ENCODE measurements at places on chromosomes 7 and 10.
A peak's percentile ranks its signal among the peaks of the same experiment; 100 is the strongest.

DNA sequence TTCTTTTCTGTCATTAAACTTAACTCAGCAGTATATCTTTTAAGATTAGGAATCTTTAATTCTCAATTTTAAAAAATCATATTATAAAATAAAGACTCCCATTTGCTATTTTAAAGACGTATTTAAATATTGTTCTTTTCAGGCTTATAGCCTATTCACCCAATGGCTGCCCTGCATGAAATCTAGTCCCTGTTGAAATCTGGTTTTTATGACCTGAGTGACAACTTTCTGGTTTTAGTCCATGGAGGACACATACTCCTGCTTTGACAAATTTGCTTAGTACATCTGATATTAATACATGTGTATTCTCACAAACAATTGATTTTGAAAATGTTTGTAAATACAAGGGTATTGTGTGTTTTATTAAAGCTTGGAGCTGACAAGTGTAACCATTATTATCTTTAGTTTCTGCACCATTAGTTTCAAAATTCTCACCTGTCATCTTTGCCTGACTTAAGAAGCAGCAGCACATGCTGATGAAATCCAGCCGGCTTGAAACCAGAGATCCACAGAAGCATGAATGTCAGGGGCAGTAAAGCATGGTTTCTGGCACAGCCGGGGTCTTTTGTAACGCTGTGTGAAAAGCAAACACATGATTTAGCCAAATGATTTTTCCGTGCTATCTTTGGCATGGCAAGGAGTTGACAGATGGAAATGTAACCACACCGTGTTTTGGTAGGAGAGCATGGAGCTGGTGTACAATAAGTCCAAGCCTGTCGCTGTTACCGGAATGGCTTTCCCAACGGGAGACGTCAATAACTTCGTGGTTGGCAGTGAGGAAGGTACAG is 262.8 kb downstream of the DYNC1I1 start:
- DNase-seq, result no peak

DNA sequence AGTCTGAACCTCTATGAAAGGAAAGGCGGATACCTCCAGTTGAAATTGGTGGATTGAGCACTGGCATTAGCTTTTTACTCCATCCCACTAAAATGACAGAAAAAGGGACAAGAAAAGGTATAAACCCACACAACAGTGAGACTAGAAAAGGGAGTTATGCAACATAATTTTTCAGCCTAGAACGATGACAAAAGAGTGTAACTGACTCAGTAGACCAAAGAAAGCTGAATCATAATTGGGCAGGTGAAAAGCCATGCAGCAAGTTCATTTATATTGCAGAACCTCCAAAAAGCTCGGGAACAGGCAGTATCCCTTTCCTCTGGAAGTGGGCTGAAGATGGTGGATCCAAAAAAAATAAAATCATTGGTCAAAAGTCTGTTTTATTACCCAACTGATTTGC is 30.5 kb upstream of the ZCCHC24 start:
- DNase-seq, result no peak

DNA sequence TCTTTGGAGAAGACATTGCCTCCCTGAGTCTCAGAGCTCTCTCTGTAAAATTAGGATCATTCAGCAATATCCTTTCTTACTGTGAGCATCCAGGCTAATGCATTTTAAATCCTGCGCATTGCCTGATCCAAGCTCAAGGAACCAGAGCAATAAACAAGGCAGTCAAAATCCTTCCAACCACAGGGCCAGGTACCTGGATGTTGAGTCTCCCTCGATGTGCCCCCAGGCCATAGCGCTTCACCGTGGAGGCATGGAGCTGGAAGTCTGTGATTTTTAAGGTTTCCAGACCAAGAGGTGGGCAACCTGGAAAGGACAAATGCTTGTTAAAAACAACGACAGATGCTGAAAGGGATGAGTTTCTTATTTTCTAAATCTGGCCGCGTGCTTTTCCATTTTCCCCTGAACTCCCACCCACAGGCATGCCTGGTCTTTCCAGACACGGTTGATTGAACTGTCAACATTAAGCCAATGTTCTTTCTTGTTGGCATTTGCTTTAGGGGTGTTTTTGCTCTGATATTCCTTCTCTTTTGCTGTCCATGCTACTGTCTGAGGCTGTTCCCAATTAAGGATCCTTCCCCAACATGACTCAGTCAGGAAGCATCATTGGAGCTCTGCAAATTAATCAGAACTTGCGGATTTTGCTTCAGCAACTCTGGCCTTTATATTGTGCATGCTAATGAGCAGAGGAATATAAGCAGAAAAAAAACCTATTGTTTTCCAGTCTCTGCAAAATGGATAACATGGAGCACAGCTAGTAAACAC is 29.0 kb downstream of the CPXM2 start:
- peak; percentile 70 for DNase-seq

- DNase-seq, result no peak
Observed at GRCh38 chr10:111954386-111954785, 229.2 kb downstream of the GPAM start.

GRCh38 chr7:77498659-77499379 is 38.3 kb upstream of the PTPN12 start:
- DNase-seq, result no peak

GRCh38 chr10:23606456-23606855 is 167.6 kb downstream of the OTUD1 start:
- DNase-seq, result no peak

DNA sequence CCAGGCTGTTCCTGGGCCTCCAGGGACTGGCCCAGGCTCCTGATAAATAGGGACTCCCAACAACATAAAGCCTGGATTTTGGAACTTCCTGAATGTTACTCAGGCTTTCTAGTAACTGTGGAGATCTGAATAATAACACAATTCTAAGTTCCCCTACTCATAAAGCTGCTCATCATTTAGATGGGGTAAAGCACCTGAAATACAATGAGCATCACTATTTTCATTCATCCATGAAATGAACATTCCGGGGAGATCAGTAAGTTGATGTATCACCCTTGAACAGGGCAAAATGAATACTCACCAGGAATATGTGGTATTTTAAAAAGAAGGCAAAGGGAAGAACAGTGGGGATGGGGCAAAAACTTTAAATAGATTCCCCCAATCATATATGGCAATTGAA is 48.3 kb upstream of the ATRNL1 start:
- no peak for DNase-seq

GRCh38 chr7:6430271-6430940 is 17.3 kb downstream of the DAGLB start:
- peak; percentile 70 for DNase-seq

GRCh38 chr7:22622116-22622785 is 104.7 kb upstream of the IL6 start:
- DNase-seq, result no peak

- no peak for DNase-seq
Observed at GRCh38 chr7:1675036-1675671, 5.1 kb downstream of the ELFN1 start.

- DNase-seq, result peak; percentile 32
Observed at GRCh38 chr7:141700296-141700847, 1.6 kb downstream of the DENND11 start.

DNA sequence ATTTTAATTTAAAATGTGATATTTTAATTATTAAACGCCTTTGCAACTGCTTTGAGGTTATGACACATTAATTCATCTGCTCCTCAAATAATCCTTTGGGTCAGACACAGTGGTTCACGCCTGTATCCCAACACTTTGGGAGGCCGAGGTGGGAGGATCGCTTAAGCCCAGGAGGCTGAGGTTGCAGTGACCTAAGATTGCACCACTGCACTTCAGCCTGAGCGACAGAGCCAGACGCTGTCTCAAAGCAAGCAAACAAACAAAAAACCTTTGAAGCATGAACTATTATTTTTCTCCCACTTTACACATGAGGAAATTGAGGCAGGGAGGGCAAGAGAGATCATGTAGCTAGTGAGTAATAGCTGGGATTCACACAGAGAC is 1.5 kb upstream of the POLD2 start:
- DNase-seq, result no peak

DNA sequence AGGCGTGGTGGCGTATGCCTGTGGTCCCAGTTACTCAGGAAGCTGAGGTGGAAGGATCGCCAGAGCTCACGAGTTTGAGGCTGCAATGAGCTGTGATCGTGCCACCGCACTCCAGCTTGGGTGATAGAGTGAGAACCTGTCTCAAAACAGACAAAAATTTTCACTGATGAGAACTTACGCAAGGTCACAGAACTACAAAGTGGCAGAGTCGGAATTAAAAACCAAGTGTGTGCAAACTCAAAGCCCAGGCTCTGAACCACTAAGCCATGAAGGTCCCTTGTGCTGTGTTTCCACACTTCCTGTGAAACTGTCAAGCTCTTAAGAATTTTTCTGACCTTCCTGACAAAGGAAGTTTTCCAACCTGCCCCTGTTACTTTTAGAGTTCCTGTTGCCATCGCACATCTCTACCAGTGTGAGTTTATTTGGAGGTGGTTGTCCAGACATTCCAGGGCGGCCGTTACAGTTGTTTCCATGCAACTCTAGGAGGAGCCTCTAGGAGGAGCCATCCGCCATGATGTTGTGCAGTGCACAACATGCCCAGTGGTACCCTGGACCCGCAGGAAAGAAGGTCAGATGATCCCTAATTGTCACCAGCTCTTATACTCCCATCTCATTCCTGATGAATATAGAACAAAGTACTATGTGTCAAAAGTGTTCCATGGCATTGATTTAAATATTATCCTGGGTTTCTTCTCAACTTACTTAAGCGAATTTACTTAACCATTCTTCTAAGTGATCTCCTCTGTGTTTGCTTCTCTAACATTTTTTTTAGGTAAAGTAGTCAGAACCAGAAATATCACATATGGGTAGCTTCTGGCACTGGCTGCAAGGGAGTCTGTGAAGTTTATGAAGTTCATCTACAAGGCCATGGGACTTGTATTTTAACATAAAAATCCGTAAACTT is 49.0 kb upstream of the LYZL1 start:
- peak; percentile 35 for DNase-seq

GRCh38 chr10:14583252-14583651 is 191.4 kb downstream of the FAM107B start:
- no peak for DNase-seq

DNA sequence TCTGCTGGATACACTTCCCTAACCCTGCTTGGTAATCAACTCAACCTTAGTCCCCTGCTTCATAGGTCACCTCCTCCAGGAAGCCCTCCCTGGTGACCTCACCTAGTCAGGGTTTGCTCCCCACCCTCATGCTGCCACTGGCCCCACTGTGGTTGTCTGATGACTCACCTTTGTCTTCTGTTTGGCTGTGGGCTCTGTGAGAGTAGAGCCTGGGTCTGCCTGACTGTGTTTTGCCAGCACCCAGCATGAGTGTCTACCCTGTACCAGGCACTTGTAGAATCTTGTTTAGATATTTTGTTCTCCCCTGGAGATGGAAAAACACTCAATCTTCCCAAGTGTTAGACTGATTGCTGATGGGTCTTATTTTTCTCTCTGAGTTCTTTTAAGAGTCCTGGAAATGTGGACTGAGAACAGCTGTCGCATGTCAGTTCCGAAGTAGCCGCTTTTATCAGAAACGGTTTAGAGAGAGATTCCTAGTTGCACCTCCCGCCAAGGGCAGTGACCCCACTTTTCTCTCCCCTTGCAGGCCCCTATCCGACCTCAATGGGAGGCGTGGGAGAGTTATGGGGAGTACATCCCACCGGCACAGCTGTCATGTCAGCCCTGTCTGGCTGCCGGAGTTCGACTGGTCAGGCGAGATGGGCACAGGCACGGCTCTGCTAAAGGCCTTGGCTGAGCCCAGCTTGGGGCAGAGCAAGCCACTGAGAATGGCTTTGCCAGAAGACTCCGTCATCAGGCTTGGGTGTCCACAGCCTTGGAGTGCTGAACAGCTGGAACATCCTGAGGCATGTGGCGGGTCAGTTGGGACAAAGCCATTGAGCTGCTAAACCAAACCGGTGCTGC is 134.3 kb downstream of the GRK5 start:
- DNase-seq, result peak; percentile 61

GRCh38 chr7:75991531-75992082 is 2.8 kb downstream of the TMEM120A start:
- no peak for DNase-seq

DNA sequence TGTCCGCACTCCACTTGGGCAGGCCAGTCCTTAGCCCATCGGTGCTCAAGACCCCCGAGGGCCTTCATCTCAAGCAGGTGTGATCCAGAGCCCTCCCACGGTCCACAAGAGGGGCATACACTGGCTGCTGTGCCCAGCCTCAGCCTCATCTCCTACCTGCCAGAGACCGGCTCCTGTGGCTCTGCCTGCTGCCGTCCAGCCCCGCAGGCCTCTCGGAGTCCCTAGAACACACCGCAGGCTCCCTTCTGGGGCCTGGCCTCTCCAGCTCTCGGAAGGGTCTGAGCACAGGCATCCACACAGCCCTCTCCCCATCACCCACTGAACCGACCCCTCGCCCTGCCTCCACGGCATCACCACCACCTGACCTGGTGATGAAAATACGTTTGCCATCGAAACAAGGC is 147.4 kb downstream of the PRKAG2 start:
- DNase-seq, result no peak

GRCh38 chr10:132632091-132632561 is 94.5 kb downstream of the INPP5A start:
- DNase-seq, result no peak

DNA sequence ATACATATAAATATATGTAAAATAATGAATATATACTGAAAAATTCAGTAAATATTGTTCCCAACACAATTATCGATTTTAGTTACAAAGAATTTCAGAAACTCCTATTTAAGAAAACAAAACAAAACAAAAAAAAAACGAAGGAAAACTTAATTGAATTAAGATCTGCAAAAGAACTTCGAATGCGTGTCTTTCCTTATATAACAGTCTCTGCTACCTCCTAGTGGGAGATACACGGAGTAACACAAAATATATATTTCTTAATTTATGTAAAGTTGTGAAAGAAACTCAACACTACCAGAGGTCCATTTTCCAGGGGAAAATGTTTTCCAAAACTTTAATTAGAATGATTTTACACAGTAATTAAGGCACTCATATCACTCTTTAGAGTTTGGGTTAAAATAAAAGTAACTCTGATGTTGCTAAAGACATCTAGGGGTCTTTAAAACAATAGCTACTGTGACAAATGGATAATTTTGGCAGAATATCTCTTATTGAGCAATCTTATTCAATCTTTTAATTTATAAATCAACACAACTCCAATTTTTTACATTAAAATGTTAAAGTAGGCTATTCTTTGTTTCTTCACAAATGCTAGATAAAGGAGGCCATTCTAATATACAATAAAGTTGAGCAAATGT is 41.6 kb downstream of the NEBL start:
- DNase-seq, result peak; percentile 47

GRCh38 chr10:54900584-54900983 is 99.6 kb upstream of the PCDH15 start:
- no peak for DNase-seq

- DNase-seq, result no peak
Observed at GRCh38 chr7:119271147-119271779, 1001.7 kb upstream of the KCND2 start.

- no peak for DNase-seq
Observed at GRCh38 chr7:112015146-112015545, 191.1 kb downstream of the DOCK4 start.

- DNase-seq, result no peak
Observed at GRCh38 chr7:138245216-138245615, 169.0 kb downstream of the AKR1D1 start.

GRCh38 chr7:42953994-42954393 is 21.8 kb downstream of the MRPL32 start:
- DNase-seq, result no peak

- no peak for DNase-seq
Observed at GRCh38 chr7:155778349-155778748, 33.9 kb downstream of the SHH start.

GRCh38 chr10:71447676-71448075 is 51.0 kb downstream of the CDH23 start:
- no peak for DNase-seq
